ENCODE measurements at places on chromosomes 4 and X.

GRCh38 chrX:120365320-120365719 is 3.4 kb downstream of the ATP1B4 start:
- DNase-seq = peak; percentile 4

- DNase-seq = no peak
Observed at GRCh38 chrX:19629541-19629940, 114.2 kb upstream of the MAP3K15 start.

DNA sequence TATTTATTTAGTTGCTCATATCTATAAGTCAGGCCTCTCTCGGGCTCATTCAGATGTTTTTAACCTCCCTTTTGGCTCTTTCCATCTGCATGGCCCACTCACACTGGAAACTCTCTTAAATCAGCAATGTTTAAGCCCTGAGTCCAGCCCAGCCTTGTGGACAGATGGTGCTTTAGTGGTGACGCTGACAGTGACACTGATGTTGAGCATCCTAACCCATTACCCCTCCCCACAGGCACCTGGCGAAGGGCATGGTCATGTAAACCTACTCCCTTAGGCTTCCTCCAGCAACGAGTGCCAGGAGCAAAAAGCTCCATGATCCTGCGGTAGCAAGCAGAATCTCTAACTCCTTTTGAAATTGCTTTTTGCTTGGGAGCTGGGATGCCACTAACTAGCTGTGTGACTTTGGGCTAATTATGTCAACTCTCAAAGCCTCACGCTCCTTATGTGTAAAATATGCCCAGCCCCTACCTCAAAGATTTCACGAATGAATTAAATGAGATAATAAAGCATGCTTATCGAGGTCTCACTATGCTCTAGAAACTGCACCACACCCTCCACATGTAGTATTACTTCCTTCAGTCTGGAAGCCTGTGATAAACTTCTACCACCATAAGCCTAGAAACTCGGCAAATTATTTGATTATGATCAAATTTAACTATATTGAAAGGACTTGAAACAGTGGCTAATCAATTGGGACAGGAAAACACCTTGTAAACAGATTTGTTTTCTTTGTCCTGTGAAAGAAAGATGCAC is 569.4 kb downstream of the BCOR start:
- DNase-seq = no peak

GRCh38 chr4:87912164-87913004 is 63.1 kb upstream of the SPP1 start:
- DNase-seq = no peak

GRCh38 chr4:153402366-153402765 is 57.9 kb downstream of the MND1 start:
- DNase-seq = no peak

GRCh38 chr4:39103291-39103690 is 41.3 kb downstream of the KLHL5 start:
- no peak for DNase-seq

- DNase-seq = no peak
Observed at GRCh38 chr4:5996641-5997040, 21.6 kb downstream of the C4orf50 start.

GRCh38 chr4:184395451-184395917 is 78.9 kb downstream of the IRF2 start:
- no peak for DNase-seq

DNA sequence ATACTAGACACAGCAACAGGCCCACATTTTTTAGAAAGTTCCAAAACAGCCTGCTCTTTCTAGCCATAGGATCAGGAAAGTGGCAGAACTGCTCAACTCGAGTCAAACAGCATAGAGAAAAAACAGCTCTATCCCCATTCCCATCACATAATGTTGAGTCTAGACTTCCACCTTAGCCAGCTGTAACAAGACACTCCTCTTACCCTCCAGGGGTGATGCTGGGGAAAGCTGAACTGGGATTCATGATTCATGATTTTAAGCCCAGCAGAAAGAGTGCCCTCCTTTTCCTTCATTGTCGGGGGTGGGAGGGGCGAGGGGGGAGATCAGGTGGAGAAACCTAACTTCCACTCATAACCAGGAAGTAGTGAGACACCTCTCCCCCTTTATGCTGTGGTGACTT is 86.1 kb downstream of the CENPC start:
- no peak for DNase-seq

DNA sequence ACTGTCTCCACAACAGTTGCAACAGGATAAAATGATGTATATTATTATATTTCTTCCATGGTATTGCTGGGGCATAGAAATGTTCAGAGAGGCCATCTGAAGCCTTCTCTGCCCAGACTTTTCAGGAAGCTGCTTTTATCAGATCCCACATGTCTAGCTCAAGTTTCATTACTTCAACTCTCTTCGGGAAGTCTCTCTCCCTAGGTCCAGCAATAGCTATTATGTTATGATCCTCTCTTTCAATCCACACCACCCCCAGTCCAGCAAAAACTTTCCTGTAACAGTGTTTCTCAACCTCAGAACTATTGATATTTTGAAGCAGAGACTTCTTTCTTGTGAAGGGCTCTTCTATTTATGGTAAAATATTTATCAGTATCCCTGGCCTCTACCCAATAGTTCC is 44.9 kb downstream of the CXCL1 start:
- no peak for DNase-seq

DNA sequence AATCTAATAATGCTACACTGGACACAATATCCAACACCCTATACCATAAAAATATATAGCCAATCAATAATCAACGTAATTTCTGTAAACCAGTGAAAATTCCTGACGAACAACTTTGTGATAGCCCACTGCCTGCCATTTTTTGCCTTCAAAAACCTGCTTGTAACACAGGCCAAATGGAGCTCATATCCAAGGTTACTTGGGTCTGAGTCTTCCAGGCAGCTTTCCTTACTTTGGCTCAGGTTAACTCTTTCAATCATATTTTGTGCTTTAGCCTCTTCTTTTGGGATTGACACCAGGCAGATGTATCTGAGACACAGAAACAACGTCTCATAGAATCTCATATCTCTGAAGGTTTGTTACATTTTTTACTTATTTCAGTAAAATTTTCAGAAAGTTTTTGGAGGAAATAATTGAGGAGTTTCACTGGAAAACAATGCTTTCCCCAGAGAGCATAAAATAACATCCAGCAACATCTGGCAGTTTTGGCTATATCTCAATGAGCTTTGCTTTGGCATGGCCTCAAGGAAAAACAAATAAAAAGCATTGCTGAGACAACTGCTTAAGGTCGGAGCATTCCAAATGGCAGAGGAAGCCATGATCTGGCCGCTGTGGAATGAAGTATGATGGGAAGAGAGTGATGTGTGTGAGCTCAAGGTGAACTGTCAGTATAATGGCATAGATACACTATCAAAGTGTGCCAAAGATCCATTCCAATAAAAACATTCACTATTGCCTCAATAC is 162.9 kb upstream of the SPIN4 start:
- DNase-seq = no peak

DNA sequence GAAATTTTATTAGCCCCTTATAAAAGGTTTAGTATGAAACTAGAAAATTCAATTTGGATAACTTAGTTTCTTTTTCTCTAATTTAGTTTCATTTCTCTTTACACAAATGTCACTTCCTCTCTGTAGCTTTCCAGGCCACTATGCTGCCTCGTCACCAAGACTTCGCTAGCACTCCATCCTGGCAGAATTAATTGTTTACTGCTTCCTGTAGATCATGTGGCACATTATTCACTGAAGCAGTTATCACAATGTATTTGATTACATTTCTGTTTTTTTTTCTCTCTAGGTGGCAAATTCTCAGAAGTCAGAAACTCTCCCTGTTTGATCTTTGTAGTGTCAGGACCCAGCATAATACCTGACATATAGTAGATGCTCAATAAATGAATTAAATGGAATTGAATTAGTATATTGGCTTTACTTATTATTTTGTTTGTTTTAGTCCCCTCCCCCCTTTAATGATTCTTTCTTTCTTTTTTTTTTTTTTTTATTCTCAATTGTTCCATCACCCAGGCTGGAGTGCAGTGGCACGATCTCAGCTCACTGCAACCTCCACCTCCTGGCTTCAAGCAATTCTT is 9.3 kb upstream of the SAT1 start:
- no peak for DNase-seq

DNA sequence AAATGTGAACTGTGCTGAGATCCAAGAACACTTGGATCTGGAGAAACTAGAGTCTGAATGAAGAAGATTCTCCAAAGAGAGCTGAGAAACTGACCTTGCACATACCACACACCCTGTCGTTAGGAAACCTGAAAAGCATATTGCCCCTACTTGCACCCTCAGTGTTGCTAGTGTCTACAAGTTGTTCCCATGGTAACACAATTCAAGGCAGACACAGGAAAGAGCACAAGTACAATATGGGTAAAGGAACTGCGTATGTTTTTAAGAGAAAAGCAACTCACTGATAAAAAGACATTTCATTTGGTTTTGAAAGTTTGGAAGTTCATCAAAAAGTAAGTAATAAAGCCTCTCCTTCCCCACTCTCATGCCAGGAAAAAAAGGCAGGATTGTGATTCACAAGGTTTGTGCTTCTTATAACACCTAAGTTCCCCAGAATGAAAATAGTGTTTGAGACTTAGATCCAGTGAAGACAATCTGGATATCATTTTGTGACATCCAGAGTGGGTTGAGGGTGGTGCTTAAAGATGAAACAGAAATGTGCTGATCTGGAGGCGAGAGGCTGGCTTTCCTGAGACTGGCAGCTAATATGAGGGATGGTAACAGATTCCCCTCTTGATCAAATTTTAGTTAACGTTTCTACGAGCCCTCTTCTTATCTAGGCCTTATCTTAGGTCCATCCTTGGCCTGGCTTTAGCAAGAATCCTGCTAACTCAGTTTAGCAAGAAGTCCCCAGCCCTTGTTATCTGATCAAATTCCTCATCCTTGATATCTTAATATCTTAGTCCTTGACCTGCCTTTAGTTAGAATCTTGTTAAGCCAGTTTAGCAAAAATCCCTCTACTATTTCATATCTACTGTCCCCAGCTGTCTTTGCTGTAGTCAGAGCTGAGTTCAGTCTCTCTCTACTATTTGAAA is 42.3 kb downstream of the NIPAL1 start:
- DNase-seq = no peak

DNA sequence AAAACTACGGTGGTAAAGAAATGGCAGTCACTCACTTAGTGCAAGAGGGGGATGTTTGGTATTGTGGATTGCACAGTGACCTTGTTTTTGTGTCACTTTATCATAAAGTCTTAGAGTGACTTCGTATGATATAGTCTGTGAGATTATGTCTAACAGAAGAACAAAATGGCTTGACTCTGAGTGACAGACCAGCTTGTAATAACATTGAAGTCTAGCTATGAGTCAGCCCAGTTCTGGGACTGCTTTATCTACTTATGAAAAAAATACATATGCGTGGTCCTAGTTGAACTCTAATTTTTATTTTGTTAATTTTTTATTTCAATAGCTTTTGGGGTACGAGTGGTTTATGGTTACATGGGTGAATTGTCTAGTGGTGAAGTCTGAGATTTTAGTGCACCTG is 20.0 kb downstream of the DCLK2 start:
- DNase-seq = no peak

- no peak for DNase-seq
Observed at GRCh38 chr4:30600246-30601017, 119.7 kb upstream of the PCDH7 start.

- peak; percentile 34 for DNase-seq
Observed at GRCh38 chr4:165208221-165208652, 876 bp downstream of the KLHL2 start.

Data from DMS79 (cell line).